Progenitor cell of endocrine pancreas (in vitro differentiated cells): ENCODE measurements at places on chromosomes 5 and 9. TPM values are rescaled to one million over a fixed set of nuclear protein-coding genes. Genes with fewer than 3 reads are reported as not detected.

GRCh38 chr5:154236536-154237375, 46.2 kb downstream of the GALNT10 start:
- H3K27me3 ChIP-seq, result no peaks in the 10 kb centered on the region
- DNase-seq, result no peak
- H3K4me3 ChIP-seq, result no peak overlapping the region
- H3K4me1 ChIP-seq, result peaks cover 5% of the 10 kb centered on the region
- no peak overlapping the region for H3K27ac ChIP-seq

- H3K27me3 ChIP-seq, result no peaks in the 10 kb centered on the region
- peak overlapping the region; percentile 59 for H3K4me3 ChIP-seq
- H3K4me1 ChIP-seq, result peaks cover 43% of the 10 kb centered on the region
Measured at GRCh38 chr9:78542491-78543181, 245.7 kb downstream of the PSAT1 start.

GRCh38 chr5:111795142-111795541, 38.1 kb upstream of the NREP start:
- H3K4me3 ChIP-seq, result no peak overlapping the region
- no peak overlapping the region for H3K27ac ChIP-seq
- peaks cover 3% of the 10 kb centered on the region for H3K4me1 ChIP-seq

Gene LHX3
- not detected in 2 replicates for total RNA-seq

GRCh38 chr5:77633207-77633675, 5.3 kb downstream of the OTP start:
- H3K36me3 ChIP-seq, result no peaks in the 10 kb centered on the region
- no peak overlapping the region for H3K4me3 ChIP-seq
- no peak overlapping the region for H3K27ac ChIP-seq
- no peak for DNase-seq

Gene SSBP2
- total RNA-seq, result 66.6 and 68.9 TPM in 2 replicates

DNA sequence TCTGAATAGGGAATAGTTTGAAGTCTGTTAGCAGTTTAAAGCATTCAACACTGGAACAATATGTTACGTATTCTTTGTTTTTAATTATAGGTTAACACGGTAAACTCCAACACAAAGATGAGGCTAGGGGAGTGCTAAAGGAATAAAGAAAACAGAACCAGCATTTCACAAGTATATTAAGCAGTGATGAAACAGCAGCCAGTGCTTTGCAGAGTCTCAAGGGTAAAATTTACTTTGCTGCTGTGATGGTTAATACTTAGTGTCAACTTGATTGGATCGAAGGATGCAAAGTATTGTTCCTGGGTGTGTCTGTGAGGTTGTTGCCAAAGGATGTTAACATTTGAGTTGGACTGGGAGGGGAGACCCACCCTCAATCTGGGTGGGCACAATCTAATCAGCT, 30.0 kb upstream of the GSN start:
- no peak for DNase-seq
- no peak overlapping the region for H3K4me3 ChIP-seq
- H3K4me1 ChIP-seq, result peaks cover 11% of the 10 kb centered on the region
- no peaks in the 10 kb centered on the region for H3K27me3 ChIP-seq
- no peaks in the 10 kb centered on the region for H3K36me3 ChIP-seq

Gene SV2C
- total RNA-seq, result 0.27 and 0.48 TPM in 2 replicates

GRCh38 chr5:168092209-168093185, 198.9 kb upstream of the WWC1 start:
- no peaks in the 10 kb centered on the region for H3K36me3 ChIP-seq
- peaks cover 8% of the 10 kb centered on the region for H3K4me1 ChIP-seq
- no peak overlapping the region for H3K4me3 ChIP-seq
- H3K27ac ChIP-seq, result peak overlapping the region; percentile 43
- H3K27me3 ChIP-seq, result peaks cover 8% of the 10 kb centered on the region
- no peak for DNase-seq

DNA sequence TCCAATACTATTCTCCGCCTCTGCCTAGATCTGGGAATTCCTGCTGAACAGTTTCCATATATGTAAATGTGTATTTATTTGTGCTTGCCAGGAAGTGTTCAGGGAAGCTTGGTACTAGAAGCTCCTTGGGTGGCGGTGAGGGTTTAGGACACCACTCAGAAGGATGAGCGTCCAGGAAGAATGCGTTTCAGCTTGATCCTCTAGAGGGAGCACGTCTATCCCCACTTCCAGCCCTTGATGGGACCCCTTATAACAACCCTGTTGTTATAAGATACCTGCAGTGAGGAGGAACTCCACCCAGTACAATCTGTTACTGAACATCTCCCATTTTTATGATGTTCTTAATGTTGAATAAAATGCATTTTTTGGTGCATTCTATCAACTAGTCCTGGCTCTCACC, 88.9 kb downstream of the CYFIP2 start:
- H3K4me1 ChIP-seq, result peaks cover 1% of the 10 kb centered on the region
- H3K4me3 ChIP-seq, result no peak overlapping the region
- DNase-seq, result no peak
- H3K27me3 ChIP-seq, result no peaks in the 10 kb centered on the region

DNA sequence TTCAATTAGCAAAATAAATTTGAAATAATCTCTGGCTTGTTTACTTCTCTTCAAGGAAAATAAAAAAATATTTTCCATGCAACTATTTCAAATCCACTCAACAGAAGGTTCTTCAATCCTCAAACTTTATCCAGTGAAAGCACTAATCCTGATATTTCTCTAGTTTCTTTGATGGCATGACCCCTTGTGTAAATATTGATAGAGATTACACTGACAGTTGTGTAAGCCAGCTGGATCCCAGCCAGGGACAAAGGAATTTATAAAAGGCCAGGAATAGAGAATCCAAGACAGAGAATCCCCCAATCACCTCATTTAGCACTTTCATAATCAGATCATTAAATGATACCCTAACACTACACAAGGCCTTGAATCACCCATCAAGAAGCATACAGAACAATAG, 135.2 kb downstream of the GNA14 start:
- H3K4me1 ChIP-seq, result peaks cover 6% of the 10 kb centered on the region
- H3K27ac ChIP-seq, result no peak overlapping the region
- H3K4me3 ChIP-seq, result no peak overlapping the region
- no peaks in the 10 kb centered on the region for H3K36me3 ChIP-seq

DNA sequence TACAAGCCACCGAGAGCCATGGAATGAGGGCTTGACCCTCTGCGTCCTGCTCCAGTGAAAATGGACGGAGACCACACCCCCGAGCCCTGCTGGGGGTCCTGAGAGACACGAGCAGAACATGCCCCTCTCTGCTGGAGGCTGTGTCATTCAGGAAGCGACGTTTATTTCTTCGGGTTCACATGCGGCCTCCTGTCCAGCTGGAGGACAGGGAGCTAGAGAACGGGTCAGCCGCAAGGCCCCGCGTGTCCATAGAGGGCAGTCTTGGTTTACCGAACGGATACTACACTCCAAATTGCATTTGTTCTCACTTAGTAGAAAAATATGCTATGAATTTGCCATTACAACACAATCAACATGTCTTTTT, 36.1 kb downstream of the MRPL36 start:
- no peak overlapping the region for H3K4me3 ChIP-seq
- H3K4me1 ChIP-seq, result no peaks in the 10 kb centered on the region
- H3K36me3 ChIP-seq, result no peaks in the 10 kb centered on the region
- peaks cover 29% of the 10 kb centered on the region for H3K27me3 ChIP-seq
- no peak for DNase-seq

DNA sequence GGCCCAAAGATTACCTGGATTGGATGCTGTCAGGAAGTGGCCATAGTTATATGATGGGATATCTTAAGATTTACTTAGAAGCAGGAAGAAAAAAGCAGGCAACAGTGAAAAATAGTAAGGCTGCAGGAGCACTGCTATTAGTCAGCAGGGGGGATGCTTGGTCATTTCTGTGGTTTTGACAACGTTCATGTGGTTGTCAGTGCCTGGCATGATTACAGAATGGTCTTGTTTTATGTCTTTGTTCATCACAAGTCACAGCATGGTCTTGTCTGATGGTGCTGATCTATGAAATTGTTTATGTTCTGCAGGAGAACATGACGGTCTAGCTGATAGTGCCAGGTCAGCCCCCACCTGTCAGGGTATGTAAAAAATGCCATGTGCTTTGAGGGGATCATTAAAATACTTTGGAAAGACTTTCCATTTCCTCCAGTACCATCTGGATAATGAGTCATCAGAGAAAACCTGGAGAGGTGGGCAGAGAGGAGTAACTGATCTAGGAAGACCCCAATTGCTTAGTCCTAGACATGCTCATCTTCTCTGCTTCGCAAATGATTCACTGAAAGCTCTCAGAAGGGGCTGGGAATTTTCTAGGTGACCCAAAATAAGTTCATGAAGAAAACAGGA, 48.5 kb downstream of the PLGRKT start:
- H3K4me1 ChIP-seq, result no peaks in the 10 kb centered on the region
- no peak overlapping the region for H3K4me3 ChIP-seq
- no peaks in the 10 kb centered on the region for H3K27me3 ChIP-seq
- H3K36me3 ChIP-seq, result no peaks in the 10 kb centered on the region
